ENCODE measurements at places on chromosomes 2 and 18.

GRCh38 chr2:62968168-62968567 is 82.5 kb upstream of the OTX1 start:
- DNase-seq: no peak

DNA sequence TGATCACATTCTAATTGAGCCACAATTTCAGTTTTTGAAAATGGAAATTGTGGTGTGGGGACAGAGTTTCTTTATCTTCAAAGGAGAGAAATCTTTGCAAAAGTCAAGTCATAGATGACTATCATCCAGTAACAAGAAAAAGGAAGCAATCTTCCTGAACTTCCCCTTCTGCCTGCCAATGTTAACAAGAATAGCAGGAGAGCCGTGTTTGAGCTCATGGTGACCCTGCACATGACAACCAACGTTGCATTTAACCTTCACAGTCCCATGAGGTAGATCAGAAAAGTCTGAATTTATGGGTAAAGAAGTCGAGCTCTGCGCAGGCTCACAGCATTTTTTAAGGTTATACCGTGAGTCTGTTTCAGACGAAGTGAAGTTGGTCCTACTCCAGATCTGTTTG is 454.9 kb downstream of the LPIN1 start:
- no peak for DNase-seq

DNA sequence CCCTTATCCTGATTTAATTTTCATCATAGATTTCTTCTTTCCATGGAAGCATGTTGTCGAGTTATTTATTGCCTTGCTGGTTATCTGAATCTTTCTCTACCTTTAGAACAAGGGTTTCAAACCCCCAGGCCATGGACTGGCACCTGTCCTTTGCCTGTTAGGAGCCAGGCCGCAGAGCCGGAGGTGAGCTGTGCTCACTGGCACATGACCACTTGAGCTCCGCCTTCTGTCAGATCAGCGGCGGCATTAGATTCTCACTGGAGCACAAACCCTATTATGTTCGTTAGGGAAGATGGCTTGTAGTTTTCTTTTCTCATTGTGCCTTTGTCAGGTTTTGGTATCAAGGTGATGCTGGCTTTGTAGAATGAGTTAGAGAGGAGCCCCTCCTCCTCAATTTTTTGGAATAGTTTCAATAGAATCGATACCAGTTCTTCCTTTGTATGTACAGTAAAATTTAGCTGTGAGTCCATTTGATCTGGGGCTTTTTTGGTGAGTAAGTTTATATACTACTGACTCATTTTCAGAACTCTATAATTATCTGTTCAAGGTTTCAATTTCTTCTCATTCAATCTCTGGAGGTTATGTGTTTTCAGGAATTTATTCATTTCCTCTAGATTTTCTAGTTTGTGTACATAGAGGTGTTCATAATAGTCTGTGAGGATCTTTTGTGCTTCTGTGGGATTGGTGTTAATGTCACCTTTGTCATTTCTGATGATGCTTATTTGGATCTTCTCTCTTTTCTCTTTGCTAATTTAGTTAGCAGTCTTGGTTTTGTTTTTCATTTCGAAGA is 668.0 kb upstream of the FAM98A start:
- no peak for DNase-seq

- DNase-seq: no peak
These were observed 231.3 kb downstream of the HDAC4 start for GRCh38 chr2:239169311-239170048.

DNA sequence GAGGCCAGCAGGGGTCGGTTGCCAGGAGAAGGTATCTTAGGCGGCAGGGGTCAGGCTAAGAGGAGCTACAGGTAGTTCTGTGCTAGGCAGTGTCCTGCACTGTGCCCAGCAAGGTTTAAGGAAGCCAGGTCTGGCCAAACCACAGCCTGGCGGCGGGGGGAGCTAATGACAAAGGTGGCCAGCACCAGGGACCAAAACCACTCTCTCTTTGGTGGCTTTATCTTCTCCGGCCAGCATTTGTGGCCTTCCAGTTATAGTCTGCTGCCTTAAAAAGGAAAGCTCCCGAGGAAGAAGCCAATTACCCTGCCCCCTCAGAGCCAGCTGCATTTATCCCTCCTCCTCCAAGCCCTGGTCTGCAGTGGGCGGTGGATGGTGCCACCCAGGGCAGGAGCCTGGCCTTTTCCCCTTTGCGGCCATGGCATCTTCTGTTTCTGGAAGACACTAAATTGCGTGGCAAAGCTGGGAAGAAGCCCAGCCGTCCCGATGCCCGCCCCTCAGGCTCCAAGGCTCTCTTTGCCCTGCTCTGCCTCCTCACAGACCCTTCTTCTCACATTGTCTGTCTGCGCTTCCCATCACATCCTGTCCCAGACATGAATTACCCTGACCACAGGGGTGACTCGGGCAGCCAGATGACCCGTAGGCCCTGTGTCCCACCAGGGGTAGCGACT is 94.6 kb downstream of the EN1 start:
- no peak for DNase-seq

- no peak for DNase-seq
These were observed 272.1 kb upstream of the DOK6 start for GRCh38 chr18:69128566-69128965.

- DNase-seq: no peak
These were observed 123.5 kb upstream of the HS6ST1 start for GRCh38 chr2:128442053-128442751.

GRCh38 chr2:104050656-104051242 is 803.2 kb upstream of the POU3F3 start:
- no peak for DNase-seq

GRCh38 chr18:13235421-13235831 is 16.9 kb downstream of the LDLRAD4 start:
- no peak for DNase-seq

DNA sequence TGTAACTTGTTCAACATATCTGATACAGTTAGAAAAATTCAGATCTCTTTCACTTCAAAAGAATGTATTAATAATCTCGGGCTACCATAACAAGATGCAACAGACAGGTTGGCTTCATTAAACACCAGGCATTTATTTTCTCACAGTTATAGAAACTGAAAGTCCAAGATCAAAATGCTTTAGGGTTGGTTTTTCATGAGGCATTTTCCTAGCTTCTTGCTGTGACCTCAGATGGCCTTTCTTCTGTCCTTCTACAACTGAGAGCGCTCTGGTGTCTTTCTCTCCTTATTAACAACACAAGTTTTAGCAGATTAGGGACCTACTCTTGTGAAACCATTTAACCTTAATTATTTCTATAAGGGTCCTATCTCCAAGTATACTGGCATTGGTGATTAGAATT is 452.5 kb downstream of the ZNF804A start:
- no peak for DNase-seq

Data from AG09309 (cell line).